ENCODE measurements at places on chromosomes 13 and 19.

GRCh38 chr19:42450314-42450934 is 7.7 kb upstream of the CXCL17 start:
- DNase-seq = peak; percentile 94

- DNase-seq = no peak
Measured at GRCh38 chr19:32744555-32745325, 25.2 kb downstream of the TDRD12 start.

- DNase-seq = no peak
Measured at GRCh38 chr13:111304041-111304544, 16.3 kb upstream of the TEX29 start.

- DNase-seq = peak; percentile 39
Measured at GRCh38 chr13:20847296-20847695, 55.2 kb downstream of the XPO4 start.

GRCh38 chr19:18119013-18119716 is 21.6 kb downstream of the MAST3 start:
- peak; percentile 13 for DNase-seq

DNA sequence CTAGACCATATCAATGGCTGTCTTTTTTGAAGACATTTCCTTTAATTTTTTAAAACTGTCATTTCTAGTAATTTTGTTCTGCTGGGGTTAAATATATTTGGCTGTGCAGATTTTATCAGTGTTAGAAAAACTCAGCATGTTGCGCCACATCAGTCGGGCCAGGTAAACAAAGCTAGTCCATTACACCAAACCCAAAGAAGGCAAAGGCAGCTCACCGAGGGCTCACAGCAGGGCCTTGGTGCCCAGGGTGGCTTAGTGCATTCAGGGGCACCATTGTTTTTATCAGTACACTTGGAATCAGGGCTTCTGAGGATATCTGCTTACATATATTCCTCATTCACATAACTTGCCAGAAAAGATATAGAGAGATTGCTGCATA is 22.2 kb downstream of the SPATA13 start:
- DNase-seq = no peak

DNA sequence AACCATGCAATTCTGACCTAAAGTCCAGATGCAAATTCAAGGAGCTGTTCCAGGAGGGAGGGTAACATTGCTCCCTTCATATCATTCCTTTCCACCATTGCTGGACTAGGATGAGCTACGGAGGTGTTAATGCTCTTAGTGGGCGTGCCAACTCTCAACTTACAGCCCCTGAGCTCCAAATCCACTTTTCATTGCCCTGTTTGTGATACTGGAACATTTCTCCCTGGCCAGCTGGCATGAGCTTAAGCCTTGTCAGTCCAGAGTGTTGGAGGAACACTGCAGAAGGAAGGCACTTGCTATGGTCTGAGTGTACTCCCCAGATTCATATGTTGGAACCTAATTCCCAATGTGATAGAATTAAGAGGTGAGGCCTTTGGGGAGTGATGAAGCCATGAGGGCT is 70.4 kb upstream of the FARP1 start:
- DNase-seq = no peak

GRCh38 chr19:47152632-47153031 is 22.0 kb downstream of the SAE1 start:
- no peak for DNase-seq

DNA sequence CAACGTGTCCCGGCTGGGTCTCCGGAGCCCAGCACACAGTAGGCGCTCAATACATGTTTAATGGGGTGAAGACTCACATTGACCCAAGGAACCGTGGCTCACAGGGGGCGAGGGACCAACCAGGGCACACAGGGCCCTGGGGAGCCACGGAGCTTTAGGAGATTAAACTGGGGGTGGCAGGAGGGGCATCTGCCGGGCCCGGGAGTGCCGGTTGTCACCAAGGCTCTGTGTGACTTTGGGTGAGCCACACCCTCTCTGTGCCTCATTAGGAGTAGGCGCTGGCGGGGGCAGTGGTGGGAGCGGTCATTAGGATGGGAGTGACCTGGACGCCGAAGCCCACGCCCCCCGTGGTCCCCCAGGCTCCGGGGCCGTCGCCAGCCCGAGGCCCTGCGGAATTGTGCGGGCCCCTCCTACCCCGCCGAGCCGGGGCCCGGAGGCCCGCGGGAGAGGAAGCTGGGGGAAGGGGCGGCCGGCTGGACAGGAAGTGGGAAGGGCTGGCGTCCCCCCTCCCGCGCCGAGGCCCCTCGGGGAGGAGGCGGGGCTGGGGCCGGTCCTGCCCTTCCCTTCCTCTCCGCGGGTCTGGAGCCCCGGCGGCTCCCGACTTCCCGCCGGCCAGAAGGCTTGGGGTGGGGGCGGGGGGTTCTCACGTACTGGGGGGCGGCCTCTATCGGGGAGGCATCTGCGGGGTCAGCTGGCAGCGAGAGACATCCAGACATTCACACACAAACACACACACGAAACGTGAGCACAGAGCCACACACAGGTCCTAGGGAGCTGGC is 1.8 kb upstream of the SSBP4 start:
- peak; percentile 87 for DNase-seq

DNA sequence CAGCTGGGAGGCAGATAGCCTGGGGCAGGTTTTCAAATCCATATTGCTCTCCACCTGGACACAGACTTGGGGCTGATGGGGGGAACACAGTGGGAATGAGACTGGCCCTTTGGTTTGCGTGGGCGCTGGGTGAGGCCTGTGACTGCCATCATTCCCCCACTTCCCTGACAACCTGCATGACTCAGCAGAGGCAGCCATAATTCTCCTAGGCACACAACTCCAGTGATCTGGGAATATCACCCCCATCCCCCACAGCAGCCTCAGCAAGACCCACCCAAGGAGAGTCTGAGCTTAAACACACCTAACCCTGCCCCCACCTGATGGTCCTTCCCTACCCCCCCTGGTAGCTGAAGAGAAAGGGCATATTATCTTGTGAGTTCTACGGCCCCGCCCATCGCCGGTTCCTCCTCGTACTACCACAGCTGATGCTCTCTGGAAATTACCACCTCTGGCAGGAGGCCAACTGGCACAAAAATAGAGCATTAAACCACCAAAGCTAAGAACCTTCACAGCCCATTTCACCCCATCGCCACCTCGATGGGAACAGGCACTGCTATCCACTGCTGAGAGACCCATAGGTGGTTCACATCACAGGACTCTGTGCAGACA is 71.0 kb downstream of the RNF17 start:
- peak; percentile 61 for DNase-seq

- DNase-seq = no peak
Measured at GRCh38 chr13:24684600-24684998, 4.4 kb downstream of the ATP12A start.

DNA sequence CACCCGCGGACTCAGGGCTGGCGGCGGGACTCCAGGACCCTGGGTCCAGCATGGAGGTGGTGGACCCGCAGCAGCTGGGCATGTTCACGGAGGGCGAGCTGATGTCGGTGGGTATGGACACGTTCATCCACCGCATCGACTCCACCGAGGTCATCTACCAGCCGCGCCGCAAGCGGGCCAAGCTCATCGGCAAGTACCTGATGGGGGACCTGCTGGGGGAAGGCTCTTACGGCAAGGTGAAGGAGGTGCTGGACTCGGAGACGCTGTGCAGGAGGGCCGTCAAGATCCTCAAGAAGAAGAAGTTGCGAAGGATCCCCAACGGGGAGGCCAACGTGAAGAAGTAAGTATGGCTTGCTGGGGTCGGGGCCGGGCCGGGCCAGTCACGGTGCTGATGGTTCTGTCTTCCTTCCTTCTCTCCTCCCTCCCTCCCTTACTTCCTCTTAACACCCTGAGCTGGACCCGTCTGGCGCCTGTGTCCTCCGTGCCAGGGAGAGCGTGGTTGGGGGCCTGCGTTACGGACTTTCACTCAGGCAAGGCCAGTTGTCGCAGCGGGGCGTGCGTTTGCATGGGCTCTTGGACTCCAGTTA is 1.4 kb downstream of the STK11 start:
- DNase-seq = no peak

- DNase-seq = no peak
Measured at GRCh38 chr19:44954278-44954648, 917 bp upstream of the CLPTM1 start.

DNA sequence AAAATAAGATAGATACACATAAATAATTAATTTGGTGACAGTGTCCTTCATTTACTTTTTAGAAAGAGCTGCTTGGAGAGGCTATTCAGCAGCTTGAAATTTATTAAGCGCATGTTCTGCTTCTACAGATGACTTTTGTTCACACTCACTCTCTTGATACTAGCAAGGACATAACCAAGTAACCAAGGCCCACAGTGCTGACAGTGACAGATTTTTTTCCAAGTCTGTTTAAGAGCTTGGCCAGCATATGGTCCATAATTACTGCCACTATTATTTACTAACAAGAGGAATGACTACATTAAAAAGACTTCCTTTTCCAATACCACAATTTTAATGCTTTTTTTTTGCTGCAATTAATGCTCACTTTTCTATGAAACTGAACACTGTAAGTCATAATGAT is 673.7 kb upstream of the MIR17HG start:
- no peak for DNase-seq

- no peak for DNase-seq
Measured at GRCh38 chr13:71625694-71626093, 241.3 kb downstream of the DACH1 start.

- no peak for DNase-seq
Measured at GRCh38 chr19:17351815-17352435, 14.6 kb downstream of the GTPBP3 start.

Data from hematopoietic multipotent progenitor cell treated with erythropoietin and hydrocortisone succinate and interleukin-3 and kit ligand, for 6 days (in vitro differentiated cells).